ENCODE measurements at places on chromosomes 11 and 22.

DNA sequence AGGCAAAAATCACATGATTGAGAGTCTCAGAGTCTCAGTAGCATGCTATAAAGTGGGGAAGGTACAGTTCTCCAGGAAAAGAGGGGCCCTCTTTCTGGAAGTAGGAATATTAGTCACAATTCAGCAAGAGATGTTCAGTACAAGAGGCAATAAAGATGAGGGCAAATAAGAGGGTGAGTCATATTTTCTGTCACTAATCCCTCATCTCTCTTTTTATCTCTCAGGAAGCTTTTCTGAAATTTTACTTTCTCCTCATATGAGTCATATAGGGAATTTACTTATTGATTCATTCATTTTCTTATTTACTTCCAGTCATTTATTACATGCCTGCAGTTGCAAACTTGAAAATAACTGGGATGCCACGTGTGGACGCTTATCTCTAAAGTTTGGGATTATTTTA, 3.4 kb upstream of the NXPE1 start:
- DNase-seq = no peak

DNA sequence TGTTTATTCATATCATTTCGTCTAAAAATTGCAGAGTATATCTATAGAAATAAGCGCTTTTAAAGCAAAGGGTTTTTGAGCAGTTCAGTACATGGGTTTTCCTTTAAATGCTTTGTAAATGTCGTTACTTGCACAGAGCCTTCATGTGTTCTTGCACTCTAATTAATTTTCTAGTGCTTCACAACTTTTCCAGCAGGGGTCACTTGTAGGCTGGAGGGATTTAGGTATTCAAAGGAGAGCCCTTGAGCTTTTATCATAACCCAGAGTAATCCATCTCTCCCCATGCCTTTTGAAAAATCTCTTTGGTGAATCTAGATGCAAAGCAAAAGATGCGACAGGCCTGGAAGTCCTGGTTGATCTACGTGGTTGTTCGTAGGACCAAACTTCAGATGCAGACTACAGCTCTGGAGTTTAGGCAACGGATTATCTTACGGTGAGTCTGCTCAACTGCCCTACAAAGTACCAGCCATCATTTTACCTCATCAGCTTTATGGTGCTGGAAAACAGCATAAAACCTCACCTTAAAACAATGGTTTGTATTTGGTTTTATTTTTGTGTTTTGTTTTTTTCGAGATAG, 60.4 kb downstream of the SFI1 start:
- DNase-seq = peak; percentile 16

DNA sequence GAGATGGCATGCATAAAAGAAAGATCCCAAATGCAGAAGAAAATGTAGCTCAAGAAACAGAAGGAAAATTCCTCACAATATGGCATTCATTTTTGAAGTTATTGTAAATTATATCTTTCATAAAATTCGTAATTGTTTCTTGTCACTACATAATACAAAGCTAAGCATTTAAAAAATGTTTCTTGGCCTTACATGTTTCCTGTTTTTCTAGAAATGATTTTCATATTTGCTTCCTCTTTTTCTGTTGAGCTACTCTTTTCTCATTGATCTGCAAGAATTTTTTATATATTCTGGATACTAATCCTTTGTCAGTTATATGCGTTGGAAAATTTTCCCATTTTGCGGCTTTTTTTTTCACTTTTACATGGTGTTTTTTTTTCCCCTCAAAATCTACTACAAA, 48.0 kb downstream of the ENTHD1 start:
- no peak for DNase-seq

GRCh38 chr22:40036591-40037225, 42.0 kb downstream of the FAM83F start:
- peak; percentile 71 for DNase-seq

DNA sequence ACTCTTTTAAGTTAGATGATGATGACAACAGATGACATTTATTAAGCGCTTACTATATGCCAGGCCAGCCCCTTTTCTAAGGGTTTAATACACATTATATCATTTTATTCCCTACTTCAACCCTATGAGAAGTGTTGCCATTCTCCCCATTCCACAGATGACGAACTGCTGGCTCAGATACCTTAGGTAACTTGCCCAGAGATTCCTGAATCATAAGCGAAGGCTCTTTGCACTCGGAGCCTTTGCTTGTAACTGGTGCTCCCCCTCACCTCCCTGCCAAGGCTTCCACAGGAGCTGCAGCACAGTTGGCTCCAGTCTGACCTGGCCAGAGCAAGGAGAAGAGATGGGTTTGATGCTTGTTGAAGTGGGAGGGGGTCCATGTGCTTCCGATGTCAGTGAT, 43.0 kb downstream of the DBX1 start:
- DNase-seq = no peak

DNA sequence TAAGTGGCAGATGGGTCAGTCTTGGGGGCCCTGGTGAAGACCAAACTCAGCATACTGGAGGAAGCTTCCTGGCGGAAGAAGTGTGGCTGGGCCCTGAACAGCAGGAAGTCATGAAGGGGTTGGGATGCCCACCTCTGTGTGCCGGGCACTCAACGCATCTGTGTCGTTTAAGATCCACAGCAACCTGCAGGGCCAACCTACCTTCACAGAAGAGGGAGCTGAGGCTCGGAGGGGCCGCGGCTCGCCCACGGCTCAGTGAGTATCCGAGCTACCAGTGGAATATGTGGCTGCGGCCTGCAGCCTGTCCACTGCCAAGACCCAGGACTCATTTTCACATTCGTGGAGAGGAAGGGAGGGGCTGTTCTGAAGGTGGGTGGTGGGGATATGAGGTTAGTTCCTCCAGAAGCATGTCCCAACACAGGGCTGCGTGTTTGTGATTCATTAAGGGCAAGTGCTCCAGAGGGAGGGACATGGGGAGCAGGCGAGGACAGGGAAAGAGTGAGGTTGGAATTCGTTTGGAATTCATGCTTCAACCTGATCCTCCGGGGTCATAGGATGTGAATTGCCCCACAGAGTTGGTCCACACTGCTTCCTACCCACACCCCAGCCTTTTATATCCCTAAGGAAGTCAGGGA, 99.6 kb downstream of the MPPED1 start:
- no peak for DNase-seq

DNA sequence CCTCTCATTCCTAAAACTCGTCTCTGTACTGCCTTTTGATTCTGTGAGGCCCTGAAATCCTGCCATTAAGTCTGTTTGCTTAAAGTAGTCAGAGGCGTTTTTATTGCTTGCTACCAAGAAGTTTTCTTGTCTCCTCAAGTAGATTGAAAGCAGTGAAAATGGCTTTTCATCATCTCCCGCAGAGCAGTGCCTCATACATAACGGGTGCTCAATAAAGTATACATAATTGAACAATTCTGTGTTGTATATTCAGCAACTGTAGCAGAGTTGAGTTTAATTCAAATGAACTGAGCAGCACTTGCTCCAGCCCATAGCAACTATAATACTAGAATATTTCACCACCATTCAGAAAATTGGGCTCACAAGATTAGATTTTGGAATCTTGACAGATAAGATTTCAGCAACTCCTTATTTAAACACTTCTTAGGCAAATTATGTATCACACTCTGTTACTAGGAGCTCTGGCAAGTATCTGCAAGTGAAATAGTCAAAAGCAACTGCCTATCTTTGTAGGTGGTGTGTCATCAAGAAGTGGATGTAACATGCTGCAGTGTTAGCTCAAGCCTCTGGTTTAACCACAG, 20.0 kb downstream of the FIBIN start:
- no peak for DNase-seq

GRCh38 chr22:42368379-42369249, 63.6 kb downstream of the NFAM1 start:
- peak; percentile 19 for DNase-seq

DNA sequence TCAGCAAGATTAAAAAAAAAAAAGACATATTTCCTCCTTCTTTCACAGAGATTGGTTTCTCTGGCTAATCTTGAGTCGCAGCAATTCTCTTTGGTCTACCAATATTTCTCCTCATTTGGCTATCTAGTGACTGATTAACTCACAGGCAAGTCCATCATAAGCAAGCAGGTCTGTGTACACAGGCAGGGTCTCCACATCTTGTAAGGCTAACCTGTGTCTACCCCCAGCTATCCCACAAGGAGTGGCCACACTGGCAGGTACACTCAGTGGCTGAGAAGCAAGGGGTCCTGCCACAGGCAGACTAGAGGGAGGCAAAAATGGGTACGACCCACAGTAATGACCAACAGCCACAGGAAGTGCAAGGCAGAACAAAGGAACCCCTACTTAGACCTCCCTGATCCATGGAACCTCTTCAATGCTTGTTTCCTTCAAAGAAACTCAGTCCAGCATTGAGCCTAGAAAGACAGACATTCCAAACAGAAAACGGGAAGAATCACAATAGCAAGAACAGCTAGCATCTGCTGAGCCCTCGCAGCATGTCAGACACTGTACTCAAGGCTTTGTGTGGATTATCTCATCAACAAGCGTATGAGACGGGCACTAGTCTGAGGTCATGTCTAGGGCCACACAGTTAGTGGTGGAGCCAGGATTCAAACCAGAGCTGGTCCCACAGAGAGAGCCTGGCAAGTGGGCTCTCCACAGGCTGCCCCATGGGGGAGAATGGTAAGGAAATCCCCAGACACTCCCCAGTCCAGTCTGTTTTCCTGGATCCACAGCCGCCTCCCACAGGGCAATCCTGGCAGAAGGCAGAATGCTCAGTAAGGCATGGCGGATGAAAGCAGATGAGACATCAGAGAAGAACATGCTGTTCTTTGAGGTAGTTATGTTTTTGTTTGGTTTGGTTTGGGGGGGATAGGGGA, 34.3 kb downstream of the PLEKHA7 start:
- no peak for DNase-seq

- DNase-seq = no peak
Observed at GRCh38 chr11:82929121-82929520, 27.6 kb downstream of the DDIAS start.

GRCh38 chr11:95674657-95675358, 114.8 kb downstream of the FAM76B start:
- DNase-seq = peak; percentile 62

DNA sequence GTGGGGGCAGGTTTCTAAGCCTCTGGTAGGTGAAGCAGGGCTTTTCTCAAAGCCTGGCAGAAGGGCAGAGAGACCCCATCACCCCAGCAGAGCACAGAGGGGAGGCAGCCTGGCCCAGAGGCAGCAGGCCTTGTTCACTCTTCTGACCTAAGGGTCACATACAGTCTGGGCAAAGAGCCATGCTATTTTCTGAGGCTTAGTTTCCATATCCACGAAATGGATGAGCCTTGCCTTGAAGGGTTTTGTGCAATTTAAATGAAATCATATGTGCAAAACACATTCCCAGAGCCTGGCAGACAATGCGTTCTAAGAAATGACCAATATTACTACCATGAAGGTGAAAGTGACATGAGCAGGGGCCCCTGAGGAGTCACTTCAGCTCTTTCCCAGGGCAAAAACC, 44.5 kb downstream of the HIRA start:
- no peak for DNase-seq

GRCh38 chr11:6438979-6439571, 1.7 kb downstream of the HPX start:
- DNase-seq = peak; percentile 67

- peak; percentile 10 for DNase-seq
Observed at GRCh38 chr11:61332281-61332796, 566 bp downstream of the DDB1 start.

DNA sequence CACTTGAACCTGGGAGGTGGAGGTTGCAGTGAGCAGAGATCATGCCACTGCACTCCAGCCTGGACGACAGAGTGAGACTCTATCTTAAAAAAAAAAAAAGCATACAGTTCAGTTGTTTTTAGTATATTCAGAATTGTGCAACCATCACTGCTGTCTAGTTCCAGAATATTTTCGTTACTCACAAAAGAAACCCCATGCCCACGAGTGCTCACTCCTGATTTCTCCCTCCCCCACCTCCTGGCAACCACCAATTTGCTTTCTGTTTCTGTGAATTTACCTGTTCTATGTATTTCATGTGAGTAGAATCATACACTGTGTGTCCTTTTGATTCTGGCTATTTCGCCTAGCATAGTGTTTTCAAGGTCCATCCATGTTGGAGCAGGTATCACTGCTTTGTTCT, 24.8 kb downstream of the PTPRJ start:
- peak; percentile 79 for DNase-seq

DNA sequence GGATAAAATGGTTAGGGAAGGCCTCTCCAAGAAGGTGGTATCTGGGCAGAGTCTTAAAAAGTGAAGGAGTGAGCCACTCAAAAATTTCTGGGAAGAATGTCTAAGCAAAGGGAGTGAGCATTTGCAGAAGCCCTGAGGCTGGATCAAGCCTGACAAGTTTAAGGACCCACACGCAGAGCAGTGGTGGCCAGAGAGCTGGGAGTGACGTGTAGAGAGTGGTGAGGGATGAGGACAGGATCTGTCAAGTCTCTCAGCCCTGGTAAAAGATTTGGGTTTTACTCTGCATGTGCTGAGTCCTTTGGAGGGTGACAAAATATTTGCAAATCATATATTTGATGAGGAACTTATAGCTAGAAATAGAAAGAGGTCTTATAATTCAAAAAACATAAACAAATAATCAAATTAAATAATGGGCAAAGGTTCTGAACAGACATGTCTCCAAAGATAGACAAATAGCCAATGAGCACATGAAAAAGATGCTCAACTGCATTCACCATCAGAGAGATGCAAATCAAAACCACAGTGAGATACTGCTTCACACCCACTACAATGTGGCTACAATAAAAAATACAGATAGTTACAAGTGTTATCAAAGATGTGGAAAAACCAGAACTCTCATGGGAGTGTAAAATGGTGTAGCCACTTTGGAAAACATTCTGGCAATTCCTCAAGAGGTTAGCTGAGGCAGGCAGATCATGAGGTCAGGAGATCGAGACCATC, 107.2 kb upstream of the NNMT start:
- no peak for DNase-seq

GRCh38 chr11:105713696-105714095, 103.8 kb downstream of the GRIA4 start:
- DNase-seq = no peak

GRCh38 chr11:100890789-100891188, 203.7 kb downstream of the ARHGAP42 start:
- DNase-seq = no peak

GRCh38 chr11:70467201-70468085, 69.1 kb downstream of the CTTN start:
- peak; percentile 77 for DNase-seq

- no peak for DNase-seq
Observed at GRCh38 chr22:20312396-20313191, 7.3 kb downstream of the DGCR6L start.

GRCh38 chr11:125287491-125288210, 123.1 kb downstream of the PKNOX2 start:
- DNase-seq = no peak

DNA sequence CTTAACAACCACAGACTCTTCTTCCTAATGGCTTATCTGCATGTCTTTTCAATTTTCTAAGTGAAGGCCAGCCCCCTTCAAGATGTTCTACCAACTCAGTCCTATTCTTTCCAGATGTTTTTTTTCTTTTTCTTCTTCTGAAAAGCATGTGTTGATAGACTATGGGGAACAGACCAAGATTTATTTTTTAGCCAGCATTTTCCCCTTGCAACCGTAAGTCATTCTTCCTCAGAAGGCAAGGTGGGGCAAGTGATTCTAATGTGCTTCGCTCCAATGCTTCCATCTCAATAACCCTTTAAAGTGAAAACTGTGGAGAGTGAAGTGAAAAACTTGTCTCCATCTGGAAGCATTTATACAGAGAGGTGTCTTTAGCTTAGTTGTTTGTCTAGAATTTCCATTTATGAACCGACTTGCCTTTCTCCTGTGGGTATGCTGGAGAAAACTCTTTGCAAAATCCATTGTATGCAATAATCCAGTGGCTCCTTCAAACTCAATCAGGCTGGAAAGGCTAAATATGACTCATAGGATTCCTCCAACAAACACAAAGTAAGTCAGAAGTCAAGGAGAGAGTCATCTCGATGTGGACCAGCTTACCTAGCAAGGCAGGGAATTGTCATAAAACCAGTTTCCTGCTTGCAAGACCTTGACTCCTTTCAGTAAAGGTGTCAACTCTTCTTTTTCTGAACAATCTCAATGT, 83.7 kb downstream of the MAML2 start:
- no peak for DNase-seq

All from activated naive CD4-positive, alpha-beta T cell treated with anti-CD3 and anti-CD28 coated beads for 36 hours (primary cell).